ENCODE measurements at places on chromosomes 5 and 9. TPM values are rescaled to one million over a fixed set of nuclear protein-coding genes. Genes with fewer than 3 reads are reported as not detected.

GRCh38 chr5:55437452-55437851 lies 97.3 kb downstream of the PLPP1 start:
- no peak for DNase-seq

Gene PCDHGA10
- total RNA-seq = 1.2 TPM

GRCh38 chr9:34985311-34985899 lies 4.1 kb upstream of the DNAJB5 start:
- DNase-seq = peak; percentile 78

DNA sequence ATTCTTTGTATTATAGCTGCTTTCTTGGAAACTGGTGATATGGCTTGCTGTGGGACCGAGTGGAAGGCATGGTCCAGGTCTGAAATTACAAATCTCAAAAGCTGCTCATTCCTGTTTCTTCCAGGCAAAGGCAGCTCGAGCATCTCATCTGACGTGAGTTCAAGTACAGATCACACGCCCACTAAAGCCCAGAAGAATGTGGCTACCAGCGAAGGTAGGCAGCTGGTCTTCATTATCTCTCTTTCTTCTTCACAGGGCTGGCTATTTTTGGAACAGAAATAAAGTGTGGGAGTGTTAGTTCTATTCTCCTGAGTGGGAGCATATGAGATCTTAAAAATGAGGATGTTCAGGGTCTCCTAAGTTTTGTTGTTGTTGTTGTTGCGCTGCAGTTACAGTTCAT lies 115.9 kb downstream of the FBXL7 start:
- DNase-seq = no peak

GRCh38 chr5:148238418-148238794 lies at the start of gene MARCOL:
MARCOL (plus strand) TSS chr5:148238525; CDS start chr5:148238598, 73 bp downstream.
- DNase-seq = no peak

DNA sequence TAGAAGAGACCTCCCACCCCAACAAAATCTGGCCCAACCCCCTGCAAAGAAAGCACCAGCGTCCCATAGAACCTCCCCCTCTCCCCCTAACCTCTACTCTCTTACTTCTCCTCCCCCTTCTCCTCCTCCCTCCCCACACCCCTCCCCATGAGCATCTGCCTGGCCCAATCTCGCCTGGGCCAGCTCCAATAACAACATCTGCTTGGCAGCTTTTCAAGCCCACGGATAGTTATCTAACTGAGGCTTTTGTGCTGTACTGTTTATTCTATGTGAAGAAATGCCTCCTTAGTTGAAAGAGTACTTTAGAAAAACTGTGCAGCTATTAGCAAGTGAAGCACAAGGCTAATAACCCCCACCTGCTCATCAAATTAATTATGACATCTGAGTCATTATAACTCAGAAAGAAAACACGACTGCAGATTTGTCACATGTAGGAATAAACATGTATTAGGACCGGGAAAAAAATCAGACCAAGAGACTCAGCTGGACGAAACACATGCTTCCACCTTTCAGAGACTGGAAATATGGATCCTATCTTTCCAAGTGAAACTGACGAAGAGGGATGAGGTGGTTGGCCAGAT lies 42.8 kb downstream of the NFIB start:
- peak; percentile 49 for DNase-seq

GRCh38 chr5:142357469-142358090 lies 32.8 kb upstream of the SPRY4 start:
- DNase-seq = no peak

GRCh38 chr5:74122979-74123590 lies 497.1 kb downstream of the ARHGEF28 start:
- no peak for DNase-seq

Gene NR3C1
- total RNA-seq = 30.1 TPM

Gene UNC5A
- 0.39 TPM for total RNA-seq

Gene NR4A3
- total RNA-seq = 3.1 TPM

- DNase-seq = no peak
Measured at GRCh38 chr5:9212605-9213004, 333.3 kb downstream of the SEMA5A start.

Gene GRM6
- not detected for total RNA-seq

DNA sequence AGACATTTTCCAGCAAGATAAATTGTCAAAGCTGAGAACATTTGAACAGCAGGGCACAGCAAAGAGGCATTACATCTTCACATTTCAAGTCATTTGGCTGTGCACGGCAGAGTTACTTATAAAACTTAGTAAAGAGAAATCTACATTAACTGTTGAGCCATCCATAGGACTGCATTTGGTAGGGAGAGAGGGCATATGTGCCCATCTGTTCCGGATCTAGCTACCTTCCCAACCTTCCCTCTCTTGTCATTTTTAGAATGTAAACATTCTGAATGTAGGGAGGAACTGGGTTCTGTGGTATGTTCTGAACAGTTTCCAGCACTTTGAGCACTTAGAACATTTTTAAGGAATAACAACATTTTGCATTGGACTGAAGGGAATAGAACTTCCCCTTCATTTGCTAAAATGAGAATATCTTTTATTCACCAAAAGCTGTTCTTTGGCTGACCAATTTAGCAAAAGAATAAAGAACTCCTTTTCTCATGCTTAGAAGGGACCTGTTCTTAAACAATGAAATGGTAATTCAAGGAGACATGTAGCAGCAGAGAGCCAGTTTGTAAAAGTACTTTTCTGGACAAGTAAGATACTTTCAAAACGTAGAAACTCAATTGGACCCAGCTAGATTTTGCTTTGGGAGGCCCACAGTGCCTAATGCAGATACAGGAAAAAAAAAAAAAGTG lies 104.4 kb downstream of the CETN3 start:
- DNase-seq = no peak

DNA sequence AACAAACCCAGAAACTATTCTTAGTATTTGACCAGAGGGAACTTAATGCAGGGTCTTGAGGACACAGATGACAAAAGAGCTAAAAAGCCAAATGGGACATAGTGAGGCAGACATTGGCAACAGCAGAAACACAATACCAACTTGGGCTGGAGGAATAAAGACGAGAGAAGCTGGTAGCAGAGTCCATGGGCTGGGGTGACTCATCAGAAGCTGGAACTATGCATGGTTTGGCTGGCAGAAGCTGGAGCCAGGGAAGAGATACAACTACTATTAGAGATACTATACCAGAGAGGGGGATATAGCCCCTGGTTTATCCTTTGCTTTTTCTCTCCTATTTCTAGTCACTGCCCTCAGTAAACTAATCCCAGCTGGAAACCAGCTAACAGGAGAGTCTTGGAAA lies 29.2 kb upstream of the DPYSL3 start:
- DNase-seq = no peak

DNA sequence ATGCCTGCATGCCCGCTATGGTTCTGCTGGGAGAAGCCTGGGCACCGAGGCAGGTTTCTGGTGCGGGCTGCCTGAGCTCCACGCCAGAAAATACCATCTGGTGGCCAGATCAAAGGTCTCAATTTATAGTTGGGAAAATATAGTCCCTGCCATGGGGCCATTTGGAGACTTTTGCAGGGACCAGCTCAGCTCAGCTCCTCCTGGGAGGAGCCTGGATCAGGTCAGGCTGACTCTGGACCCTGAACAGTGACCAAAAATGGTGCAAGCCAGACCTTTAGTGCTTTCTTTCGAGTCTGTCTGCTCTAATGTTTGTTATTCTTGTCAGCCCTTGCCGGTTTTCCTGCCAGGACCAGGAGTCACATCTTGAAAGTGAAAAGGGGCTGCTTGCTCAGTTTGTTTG lies 31.8 kb downstream of the HMCN2 start:
- no peak for DNase-seq

DNA sequence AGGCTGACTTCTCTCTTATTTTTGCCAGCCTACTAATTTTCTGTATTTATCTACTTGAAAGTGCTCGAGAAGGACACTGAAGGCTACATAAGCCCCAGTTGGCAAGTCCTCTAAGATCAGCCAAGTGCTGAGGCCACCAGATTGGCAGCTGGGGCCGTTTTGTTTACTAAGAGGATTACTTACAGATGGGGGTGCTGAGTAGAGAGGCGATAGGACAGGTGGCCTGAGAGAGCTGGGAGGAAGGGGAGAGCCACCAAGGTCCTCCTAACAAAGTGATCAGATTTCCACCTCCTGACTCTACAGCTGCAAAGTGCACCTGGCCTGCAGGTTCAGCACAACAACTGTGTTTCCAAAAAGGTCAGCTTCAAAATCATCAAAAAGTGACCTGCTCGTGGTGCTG lies 32.9 kb downstream of the FRMD3 start:
- DNase-seq = no peak

DNA sequence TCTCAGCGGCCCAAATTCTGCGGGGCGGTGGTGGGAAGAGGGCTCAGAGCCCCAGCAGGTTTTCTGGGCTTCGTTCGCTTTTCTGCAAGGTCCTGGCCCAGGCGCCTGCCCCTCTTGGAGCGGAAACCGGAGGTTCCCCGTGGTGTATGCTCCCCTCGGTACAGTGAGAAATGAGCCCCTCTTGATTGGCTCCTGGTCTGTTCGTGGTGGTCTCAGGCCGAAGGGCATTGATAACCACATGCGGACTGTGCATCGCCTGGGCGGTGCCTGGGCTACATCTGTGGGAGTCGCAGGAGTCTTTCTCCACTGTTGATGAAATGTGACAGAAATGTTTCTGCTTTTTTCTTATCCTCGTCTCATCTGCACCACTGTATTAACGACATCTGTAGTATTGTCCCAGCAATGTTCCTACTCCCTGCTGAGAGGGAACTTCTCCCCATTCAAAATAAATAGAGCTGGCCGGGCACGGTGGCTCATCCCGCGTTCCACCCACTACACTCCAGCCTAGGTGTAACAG lies 682 bp downstream of the MAN1B1 start:
- no peak for DNase-seq

DNA sequence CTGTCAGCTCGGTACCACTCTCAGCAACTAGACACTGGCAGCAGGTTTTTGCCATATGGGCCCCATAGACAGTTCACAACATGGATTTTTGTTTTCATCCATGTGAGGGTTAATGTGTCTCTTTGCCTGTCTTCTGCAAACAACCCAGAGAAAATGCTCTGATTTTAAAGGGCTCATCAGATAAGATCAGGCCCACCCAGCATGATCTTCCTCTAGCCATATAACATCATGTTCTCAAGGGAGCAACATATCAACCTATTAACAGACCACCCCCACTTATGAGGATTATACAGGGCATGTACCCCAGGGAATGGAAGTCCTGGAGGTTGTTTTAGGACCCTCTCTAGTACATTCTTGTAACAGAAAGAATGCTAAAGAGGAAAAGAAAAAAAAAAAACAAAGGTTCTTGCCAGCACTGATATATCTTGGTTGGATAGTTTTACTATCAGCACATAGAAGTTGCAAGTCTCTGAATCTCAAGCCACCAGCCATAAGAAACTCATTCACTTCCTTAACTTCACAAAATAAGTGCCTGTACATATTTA lies 1015.1 kb downstream of the TLE4 start:
- DNase-seq = no peak

DNA sequence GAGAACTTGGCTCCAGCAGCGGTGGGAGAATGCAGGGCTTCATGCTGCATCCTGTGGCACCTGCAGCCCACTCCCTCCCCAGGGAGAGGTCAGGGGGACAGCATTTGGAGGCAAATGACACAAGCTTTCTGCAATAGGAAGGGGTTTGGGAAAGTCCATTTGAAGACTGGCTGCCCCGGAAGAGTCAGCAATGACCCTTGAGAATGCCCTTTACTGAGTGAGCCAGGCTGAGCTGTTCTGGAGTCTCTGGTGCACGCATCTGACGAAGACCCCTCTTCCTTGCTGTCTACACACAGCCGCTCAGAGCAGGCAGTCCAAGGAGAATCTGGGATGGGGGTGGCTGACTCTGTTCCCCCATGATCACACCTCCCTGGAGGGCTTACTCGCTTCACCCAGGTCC lies 5.5 kb upstream of the NXNL2 start:
- no peak for DNase-seq

GRCh38 chr5:121797681-121798518 lies 53.8 kb upstream of the FTMT start:
- DNase-seq = no peak

Gene BNIP1
- total RNA-seq = 5.7 TPM

- peak; percentile 82 for DNase-seq
Measured at GRCh38 chr5:76389513-76390154, 13.5 kb upstream of the IQGAP2 start.

Gene FOXD4L6
- total RNA-seq = not detected

- DNase-seq = no peak
Measured at GRCh38 chr9:99071313-99072039, 33.4 kb upstream of the TGFBR1 start.

Gene NTNG2
- total RNA-seq = 2.5 TPM

GRCh38 chr5:139670369-139671095 lies 22.4 kb downstream of the CXXC5 start:
- DNase-seq = no peak

Gene CKMT2
- 0.82 TPM for total RNA-seq

- no peak for DNase-seq
Measured at GRCh38 chr9:28059192-28059591, 485.9 kb upstream of the C9orf72 start.

Gene PCDHA6
- total RNA-seq = 1.2 TPM

DNA sequence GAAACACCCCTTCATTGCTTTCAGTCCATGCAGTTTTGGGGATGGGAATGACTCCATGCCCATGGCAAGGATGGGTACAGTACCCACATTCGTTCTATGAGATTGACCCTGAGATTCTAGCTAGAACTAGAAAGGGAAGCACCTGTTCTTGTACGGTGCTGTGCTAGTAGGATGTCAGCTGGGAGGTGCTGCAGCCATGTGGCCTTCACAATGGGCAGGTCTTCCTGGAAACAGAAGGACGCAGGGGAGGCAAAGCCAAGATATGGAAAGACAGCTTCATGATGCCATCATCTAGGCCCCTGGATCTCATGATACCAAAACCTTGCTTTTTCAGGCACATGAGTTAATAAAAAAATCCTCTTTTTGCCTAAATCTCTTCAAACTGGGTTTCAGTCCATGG lies 10.5 kb upstream of the FGF1 start:
- no peak for DNase-seq

DNA sequence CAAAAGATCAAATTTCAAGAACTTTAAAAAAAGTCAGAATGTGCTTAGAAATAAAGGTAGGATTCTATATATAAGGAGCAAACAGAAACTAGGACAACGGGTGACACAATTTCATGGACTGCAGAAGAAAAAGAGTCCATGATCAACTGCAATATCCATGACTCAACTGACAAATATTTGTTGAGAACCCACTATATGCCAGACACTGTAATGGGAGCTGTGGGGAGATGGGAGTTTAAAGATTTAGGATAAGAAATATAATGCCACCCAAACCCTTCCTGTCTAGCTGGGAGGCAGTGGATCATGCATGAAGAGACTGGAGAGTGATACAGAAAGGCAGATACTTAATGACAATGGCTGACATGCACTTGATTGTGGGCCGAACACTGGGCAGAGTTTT lies 27.6 kb upstream of the CCDC112 start:
- no peak for DNase-seq

Gene ELOVL7
- 10.1 TPM for total RNA-seq

Gene EPB41L4B
- 93.5 TPM for total RNA-seq

Gene LPAR1
- 7.2 TPM for total RNA-seq

Gene EXOSC3
- 15.1 TPM for total RNA-seq

Gene PCDHGA11
- 1.4 TPM for total RNA-seq

DNA sequence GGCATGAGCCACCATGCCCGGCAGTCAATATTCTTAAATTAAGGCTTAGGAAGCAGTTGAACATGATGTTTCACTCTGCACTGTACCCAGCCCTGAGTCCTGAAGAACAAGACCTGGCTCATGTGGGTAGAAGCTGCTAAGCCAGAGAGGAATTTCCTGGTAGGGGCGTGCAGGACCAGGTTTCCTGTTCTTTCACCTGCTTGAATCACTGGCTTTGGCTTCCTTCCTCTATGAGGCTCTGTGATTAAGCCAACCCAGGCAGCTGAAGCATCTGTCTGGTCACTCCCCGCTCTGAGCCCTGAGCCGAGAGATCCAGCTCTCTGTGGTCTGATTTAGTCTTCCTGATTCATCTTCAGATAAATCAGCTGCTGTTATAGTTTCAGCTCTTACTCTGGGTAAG lies 29.1 kb downstream of the CFAP77 start:
- no peak for DNase-seq

Measured in pancreas (tissue), 10 donors.